ENCODE measurements at places on chromosomes 11 and 22. TPM values are rescaled to one million over a fixed set of nuclear protein-coding genes. Genes with fewer than 3 reads are reported as not detected.

DLG2 gene
- polyA plus RNA-seq, result 3.5 TPM

GUCY1A2 gene
- polyA plus RNA-seq, result 0.65 TPM

ZP1 gene
- 1.9 TPM for polyA plus RNA-seq

KCTD14 gene
- 0.96 TPM for polyA plus RNA-seq

SH3BP1 gene
- 15.0 TPM for polyA plus RNA-seq

GNG3 gene
- polyA plus RNA-seq, result 3.0 TPM

SCN2B gene
- 2.2 TPM for polyA plus RNA-seq

TRIM48 gene
- polyA plus RNA-seq, result not detected

SCGB2A2 gene
- polyA plus RNA-seq, result not detected

UPK3A gene
- polyA plus RNA-seq, result not detected

MEI1 gene
- polyA plus RNA-seq, result 3.3 TPM

OR52K2 gene
- polyA plus RNA-seq, result not detected

KIF18A gene
- 4.9 TPM for polyA plus RNA-seq

FAM227A gene
- polyA plus RNA-seq, result 7.4 TPM

GPHA2 gene
- polyA plus RNA-seq, result not detected

CABP2 gene
- not detected for polyA plus RNA-seq

C22orf31 gene
- polyA plus RNA-seq, result not detected

APOL3 gene
- polyA plus RNA-seq, result not detected

CCDC157 gene
- polyA plus RNA-seq, result 7.1 TPM

OR8K3 gene
- polyA plus RNA-seq, result not detected

MYOD1 gene
- not detected for polyA plus RNA-seq

TPH1 gene
- 0.12 TPM for polyA plus RNA-seq

GLB1L2 gene
- polyA plus RNA-seq, result 2.6 TPM

E2F8 gene
- 9.6 TPM for polyA plus RNA-seq

API5 gene
- 97.4 TPM for polyA plus RNA-seq

TMEM45B gene
- polyA plus RNA-seq, result 0.37 TPM

MCHR1 gene
- 0.59 TPM for polyA plus RNA-seq

NRGN gene
- polyA plus RNA-seq, result 1.1 TPM

WBP2NL gene
- not detected for polyA plus RNA-seq

OR51E2 gene
- polyA plus RNA-seq, result not detected

ZNF214 gene
- 4.4 TPM for polyA plus RNA-seq

NPAS4 gene
- 1.5 TPM for polyA plus RNA-seq

POLR3H gene
- 30.9 TPM for polyA plus RNA-seq

APOA4 gene
- 0.57 TPM for polyA plus RNA-seq

MS4A3 gene
- not detected for polyA plus RNA-seq

SDHD gene
- polyA plus RNA-seq, result 176 TPM

KRTAP5-10 gene
- 0.34 TPM for polyA plus RNA-seq

PHETA2 gene
- polyA plus RNA-seq, result 1.1 TPM

OR52A5 gene
- not detected for polyA plus RNA-seq

IFITM1 gene
- 154 TPM for polyA plus RNA-seq

CTSC gene
- 119 TPM for polyA plus RNA-seq

All from cardiac muscle cell (in vitro differentiated cells and primary cell).